ENCODE measurements at places on chromosomes 3 and 15.

GRCh38 chr15:56251315-56252095, 7.8 kb upstream of the RFX7 start:
- DNase-seq = no peak

GRCh38 chr3:100348727-100349126, 14.2 kb downstream of the NIT2 start:
- DNase-seq = no peak

DNA sequence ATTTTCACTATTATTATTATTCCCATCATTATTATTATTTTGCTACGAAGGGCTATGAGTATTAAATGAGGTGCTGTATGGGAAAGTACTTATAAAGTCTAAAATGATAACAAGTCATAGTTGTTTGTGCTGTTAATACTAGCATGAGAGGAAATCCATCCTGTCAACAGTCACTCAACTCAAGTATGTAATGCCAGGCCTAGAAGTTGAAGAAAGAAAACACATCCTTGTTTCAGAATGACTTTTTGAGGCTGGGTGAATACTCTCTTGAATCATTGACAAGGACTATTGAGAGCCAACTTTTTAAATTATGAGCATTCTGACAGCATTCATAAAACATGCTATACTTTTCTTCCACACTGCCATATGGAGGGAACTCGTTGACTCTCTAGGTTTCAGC, 60.9 kb upstream of the ATP13A5 start:
- no peak for DNase-seq

- DNase-seq = no peak
Measured at GRCh38 chr3:195746346-195746745, 25.6 kb downstream of the MUC20 start.

GRCh38 chr3:88810455-88810854, 297.0 kb upstream of the EPHA3 start:
- DNase-seq = no peak

DNA sequence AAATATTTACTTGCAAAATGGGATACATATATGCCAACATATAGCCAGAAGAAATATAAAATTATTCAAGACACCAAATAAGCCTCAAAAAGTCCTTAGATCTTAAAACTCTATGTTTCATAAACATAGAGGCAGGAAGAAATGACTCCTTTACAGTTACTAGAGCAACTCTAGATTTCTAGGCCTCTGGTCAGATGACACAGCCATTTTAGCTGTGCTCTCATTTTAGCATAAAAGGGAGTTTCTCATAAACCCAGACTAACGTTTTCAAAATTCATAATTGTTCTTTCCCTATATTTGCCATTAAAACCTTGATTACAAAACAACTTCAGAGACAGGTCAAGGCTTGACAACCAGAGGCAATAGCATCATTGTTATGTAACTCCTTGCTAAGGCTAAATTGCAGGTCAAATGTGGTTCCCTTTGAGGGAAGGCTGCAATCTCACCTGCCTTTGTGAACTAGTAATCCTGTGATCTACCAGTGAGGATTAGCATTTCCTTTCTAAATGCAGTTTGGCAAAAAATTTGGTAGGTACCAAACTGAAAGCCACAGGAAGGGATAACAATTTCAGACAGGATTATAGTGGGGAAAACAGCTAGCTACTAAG, 8.2 kb downstream of the THOC7 start:
- DNase-seq = no peak

- DNase-seq = no peak
Measured at GRCh38 chr15:41001524-41002214, 48.4 kb downstream of the CHAC1 start.

- DNase-seq = no peak
Measured at GRCh38 chr3:73575953-73576352, 48.8 kb downstream of the PDZRN3 start.

DNA sequence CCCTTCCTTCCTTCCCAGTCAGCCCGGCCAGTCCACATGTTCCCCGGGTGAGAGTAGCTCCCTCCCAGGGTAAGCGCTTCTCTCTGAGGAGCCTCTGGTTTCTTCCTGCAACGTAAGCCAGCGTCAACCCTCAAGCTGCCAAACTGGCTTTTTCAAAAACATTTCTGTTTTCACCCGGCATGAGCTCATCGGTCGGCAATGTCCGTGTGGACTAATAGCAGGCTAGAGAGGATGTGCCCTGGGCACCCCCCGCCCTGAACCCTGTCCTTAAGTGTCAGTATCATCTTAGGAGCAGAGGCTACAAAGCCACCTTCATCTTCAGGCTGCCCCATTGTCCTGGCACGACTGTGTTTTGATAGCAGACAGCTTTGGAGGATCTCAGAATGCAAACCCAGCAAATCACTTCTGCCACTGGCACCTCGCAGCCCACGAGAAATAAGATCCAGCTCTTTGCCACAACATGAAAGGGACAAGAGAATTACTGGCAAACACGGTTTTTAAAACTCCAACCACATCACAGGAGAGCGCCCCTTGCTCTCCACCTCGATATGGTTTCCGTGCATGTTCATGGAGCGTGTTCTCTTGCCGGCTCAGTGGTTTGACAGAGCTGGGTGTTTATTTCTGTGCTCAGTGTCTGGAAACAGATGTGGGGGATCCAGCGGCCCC, 9.9 kb downstream of the ALDH1A3 start:
- DNase-seq = no peak

DNA sequence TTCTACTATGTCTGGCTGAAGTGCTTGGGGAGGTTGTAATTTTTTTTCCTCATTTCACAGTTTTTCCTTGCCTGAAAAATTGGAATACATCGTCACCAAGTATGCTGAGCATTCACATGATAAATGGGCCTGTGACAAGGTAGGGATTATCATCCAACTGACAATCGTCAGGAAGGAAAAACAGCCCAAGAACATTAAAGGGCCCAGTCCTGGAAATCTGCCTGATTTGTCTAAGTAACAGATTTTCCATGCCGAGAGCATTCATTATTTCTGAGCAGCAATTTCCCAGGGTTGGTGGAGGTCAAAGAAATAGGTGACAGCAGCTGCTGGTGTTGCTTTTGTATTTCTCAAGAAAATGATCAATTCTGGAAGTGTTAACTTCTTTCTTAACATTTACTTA, 226.0 kb upstream of the CHRM5 start:
- no peak for DNase-seq

GRCh38 chr3:126036056-126036549, 47.8 kb downstream of the SLC41A3 start:
- DNase-seq = no peak

DNA sequence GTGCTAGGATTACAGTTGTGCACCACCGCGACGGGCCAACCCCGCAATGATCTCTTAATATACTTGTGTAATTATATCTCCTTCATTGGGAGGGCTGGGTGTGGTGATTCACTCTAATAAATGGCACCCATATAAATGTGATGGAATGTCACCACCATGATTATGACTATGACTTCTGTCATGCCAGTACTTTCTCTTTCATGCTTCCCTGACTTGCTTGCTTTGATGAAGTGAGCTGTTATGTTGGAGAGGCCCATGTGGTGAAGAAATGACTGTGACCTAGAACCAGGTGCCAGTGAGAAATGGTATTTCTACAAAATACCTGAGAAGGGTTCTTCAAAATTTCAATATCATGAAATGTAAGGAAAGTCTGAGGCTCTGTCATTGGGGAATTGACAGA, 24.4 kb upstream of the TP63 start:
- no peak for DNase-seq

DNA sequence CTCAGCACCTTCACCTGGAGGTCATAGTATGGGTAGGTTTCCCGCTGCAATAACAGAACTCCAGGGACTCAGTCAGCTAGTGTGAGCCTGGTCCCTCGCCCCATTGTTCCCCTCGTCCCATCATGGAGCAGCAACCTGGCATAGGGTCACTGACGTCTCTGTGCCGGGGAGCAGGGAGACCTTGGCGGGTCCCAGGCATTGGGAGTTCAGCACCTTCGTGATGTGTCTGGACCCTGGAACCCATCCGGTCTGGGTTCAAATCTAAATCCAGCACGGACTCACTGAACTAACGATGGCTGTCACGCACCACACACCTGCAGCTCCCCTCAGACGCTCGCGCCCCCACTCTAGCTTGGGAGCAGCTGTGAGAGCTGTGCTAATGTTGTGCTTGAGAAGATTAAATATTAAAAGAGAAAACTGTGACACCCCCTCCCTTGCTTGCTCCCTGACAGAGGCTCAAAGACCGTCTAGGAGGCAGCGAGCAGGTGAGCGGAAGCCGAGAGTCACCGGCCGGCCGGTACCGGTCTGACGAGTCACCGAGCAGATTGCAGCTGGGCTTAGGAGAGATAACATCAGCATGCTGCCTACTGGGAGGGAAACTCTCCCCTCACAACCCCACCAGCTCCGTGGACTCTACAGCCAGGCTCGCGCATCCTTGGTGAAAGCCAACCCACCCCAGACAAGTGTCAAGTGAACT, 742 bp downstream of the PLA2G4F start:
- DNase-seq = no peak

DNA sequence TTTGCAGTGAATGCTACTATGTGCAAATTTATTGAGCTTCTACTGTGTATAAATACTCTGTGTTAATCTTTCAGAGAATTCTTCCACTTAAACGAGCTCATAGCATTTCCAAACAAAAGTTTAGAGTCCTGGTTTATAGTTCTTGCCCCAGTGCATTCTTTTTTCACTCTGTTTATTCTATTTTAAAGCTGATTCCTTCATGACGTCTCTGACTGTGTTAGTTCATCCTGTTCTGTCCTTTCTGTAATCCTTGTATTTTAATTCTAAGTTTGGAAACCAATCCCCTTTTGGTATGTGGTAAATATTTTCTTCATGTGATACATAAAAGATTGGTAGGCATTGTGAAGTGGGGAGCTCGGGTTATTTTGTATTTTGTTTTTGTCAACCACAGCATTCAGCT, 18.7 kb downstream of the P2RY14 start:
- DNase-seq = no peak

- DNase-seq = no peak
Measured at GRCh38 chr3:12934431-12934830, 93.1 kb upstream of the RPL32 start.

DNA sequence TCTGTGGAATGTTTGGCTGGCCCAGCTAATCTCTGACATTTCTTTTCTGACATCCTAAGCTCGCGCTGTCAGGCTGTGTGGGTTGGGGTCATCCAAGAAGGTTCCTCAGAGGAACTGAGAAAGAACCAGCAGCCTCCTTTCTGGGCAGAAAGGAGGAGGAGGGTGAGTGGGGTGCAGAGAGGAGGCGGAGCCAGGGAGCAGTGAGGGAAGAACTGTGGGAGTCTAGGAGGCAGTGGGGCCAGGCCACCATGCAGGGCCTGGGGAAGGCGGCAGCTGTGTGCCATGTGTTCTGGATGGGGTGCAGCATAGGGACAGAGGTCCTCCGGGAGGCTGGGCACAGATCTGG, 5.3 kb downstream of the SEMA7A start:
- no peak for DNase-seq

GRCh38 chr3:21259896-21260295, 491.1 kb downstream of the ZNF385D start:
- DNase-seq = no peak

DNA sequence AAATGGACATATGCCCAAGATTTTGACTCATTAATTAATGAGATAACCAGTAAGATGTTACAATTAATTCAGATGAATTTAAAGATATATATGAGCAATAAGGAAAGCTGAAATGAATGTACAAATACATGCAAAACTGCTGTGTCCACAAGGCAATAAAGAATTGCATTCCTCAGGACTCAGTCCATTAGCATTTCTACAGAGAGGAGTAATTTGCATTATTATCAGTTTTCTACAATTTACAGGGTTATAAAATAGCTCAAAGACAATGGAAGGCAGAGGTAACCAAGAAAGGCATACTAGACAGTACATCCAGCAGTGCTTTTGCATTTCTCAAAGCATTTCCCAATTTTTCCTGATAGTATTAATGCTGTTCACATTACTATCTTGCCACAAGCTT, 377.1 kb upstream of the GOLIM4 start:
- DNase-seq = no peak

DNA sequence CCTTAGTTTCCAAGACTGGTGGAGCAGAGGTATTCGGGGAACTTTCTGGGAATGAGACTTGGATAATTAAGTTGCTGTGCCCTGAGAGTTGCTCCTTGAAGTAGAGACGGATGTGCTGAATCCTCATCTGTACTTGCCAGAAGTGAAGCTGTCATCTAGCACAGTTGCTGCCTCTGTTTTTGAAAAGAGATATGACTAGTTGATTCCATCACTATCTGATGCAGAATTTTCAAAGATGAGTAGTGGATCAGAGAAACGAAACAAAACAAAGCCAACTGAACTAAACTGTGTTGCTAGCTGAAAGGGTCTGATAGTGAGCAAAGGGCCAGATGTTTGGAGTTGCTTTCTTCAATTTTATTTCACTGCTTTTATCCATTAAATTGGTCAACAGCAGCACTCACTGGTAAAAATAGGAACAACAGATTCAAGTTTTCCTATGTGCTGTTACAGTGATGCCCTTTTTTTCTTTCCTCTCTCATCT, 52.7 kb downstream of the MITF start:
- no peak for DNase-seq

- DNase-seq = no peak
Measured at GRCh38 chr15:92385096-92385495, 8.6 kb upstream of the ST8SIA2 start.

DNA sequence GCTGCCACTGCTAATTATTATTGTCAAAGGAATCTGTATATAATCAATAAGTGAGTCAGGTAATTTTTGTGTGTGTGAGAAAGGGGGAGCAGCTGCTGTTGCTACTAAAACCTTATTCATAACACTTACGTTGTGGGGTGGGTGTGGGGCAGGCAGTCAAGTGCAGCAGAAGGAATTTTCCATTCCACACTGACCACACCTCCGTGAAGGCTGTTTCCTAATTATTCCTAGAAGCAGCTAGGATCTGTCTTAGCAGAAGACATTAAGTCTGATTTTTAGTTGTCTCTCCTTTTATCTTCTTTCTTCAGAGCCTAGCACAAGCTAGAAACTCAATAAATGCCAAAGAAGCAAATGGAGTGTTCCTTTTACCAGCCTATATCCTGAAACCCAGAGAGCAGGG, 4.0 kb upstream of the U2SURP start:
- DNase-seq = no peak

- DNase-seq = no peak
Measured at GRCh38 chr15:82877825-82878224, 68.4 kb downstream of the WHAMM start.

DNA sequence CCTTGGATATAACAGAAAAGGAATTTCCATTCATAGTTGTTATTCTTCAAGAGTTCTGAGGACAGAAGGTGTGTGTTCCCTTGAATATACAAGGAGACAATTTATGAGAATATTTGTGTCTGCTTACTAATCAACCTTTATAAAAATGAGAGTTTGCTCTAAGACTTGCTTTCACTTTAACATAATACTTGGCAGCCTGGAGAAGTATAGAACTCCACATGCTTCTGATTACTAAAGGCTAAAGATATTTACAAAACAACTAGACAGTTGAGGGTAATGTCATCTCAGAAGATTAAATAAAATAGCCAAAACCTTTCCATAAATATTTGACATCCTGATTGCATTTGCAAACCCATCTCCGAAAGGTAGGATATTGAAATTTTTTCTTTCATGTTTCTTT, 727.1 kb upstream of the NAALADL2 start:
- no peak for DNase-seq
